ENCODE measurements at places on chromosomes 2 and 18.

DNA sequence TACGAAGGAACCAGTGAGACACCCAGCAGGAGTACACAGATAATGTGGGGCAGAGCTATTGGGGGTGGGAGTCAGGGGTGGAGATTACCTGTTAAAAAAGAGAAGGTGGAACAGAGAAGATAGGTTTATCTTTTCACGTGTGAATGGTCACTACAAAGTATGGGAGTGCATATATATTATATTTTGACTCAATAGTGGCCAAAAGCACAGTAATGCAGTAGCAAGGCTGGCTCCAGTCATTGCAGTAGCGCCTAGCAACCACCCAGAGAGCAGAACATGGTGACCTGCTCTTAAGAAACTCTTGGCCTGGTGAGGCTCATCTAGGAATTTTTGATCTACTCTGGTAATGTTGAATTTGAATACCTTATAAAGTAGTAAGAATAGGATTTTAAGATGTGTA lies 1.0 kb downstream of the IMPACT start:
- DNase-seq: no peak

DNA sequence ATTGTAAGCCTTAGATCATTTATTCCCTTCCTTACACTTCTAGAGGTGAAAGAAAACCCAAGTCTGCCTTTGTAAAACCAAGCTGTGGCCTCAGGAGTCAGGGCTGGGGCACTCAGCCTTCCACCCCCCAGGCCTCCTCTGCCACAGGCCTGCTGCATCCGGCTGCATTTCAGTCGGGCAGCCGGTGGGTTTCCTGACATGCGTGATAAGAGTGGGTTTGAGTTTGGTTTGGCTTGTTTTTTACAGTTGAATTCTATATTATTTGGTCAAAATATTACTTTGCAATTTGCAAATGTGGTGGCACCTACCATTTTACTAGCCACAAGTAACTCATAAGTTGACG lies 42.4 kb downstream of the ADI1 start:
- no peak for DNase-seq

- DNase-seq: no peak
These were observed 44.4 kb upstream of the TMEM163 start for GRCh38 chr2:134763164-134763710.

- DNase-seq: no peak
These were observed 46.2 kb downstream of the PARD6G start for GRCh38 chr18:80200932-80201672.

DNA sequence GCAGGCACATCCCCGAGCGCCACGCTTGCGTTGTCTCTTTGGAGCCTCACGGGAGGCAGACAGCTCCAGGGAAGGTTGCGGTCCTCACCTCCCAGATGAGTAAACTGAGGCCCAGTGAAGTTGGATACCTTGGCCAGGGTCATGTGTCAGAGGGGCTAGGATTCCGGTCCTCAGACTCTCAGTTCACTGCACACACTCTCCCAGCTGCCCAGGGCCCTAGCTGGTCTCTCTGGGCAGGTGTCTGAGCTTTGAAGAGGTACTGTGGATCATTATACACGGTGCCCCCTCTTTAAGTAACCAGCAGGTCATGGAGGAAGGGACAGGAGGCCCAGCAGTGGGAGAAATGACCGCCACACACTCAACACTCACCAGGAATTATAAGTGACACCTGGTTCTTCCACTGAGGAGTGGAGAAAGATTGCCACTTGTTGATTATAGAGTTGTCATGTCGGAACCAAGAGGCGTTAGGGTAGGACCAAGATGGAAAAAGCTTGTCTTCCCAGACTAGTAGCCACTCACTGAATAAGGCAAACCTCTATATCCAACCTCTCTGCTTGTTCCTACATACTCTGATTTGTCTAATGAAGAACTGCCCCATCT lies 588 bp downstream of the TMEM214 start:
- DNase-seq: no peak

DNA sequence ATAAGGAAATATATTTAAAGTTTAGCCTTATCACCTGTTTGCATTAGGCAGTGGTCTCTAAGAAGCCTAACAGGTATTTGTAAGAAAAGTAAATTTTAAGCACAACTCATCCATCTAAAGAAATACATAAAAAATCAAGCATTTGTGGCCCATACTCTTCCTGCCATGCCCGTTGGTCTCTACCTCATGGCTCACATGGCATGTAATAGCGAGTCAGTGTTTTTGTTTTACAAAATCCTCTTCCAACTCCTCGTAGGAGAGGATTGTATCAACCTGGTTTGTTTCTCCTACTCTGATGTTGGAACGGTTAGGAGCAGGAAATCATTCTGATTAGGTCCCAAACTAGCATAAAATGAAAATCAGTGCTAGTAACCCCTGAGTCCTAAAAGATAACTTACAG lies 91.8 kb downstream of the FMNL2 start:
- DNase-seq: no peak

DNA sequence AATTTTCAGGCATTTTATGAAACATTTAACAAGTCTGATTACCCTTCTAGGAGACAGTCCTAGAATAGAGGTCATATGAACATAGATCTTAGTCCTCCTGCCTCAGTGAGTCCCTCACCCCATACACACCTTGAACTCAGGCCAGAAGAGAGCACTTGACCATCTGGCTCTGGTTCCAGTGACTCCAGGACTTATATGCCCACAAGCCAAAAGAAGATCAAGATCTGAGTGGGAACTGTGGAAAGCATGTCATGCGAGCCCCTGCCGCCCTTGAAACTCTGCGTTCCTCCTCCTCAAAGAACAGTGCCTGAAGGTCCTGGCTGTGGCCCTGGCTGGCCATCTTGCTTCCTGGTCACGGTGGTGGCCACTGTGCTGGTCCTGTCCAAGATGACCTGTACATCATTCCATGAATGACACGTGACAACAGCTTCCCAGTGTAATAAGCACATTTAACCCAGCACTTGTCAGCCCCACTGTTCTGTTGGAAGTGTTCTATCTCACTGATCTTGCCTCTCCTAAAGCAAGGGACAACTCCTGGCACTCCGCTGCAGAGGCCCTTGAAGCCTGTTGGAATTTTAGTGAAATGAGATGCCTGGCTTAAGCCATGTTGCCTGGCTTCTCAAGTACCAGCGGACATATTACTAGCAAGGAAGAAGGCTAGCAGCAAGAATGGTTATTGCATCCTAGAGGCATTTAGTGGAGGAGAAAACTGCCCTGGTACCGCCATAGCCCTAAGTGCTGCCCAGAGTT lies 17.6 kb downstream of the TTC32 start:
- no peak for DNase-seq

GRCh38 chr18:2851771-2852170 lies 5.0 kb downstream of the EMILIN2 start:
- DNase-seq: no peak

GRCh38 chr2:130915149-130915548 lies 78.4 kb downstream of the ARHGEF4 start:
- DNase-seq: no peak

DNA sequence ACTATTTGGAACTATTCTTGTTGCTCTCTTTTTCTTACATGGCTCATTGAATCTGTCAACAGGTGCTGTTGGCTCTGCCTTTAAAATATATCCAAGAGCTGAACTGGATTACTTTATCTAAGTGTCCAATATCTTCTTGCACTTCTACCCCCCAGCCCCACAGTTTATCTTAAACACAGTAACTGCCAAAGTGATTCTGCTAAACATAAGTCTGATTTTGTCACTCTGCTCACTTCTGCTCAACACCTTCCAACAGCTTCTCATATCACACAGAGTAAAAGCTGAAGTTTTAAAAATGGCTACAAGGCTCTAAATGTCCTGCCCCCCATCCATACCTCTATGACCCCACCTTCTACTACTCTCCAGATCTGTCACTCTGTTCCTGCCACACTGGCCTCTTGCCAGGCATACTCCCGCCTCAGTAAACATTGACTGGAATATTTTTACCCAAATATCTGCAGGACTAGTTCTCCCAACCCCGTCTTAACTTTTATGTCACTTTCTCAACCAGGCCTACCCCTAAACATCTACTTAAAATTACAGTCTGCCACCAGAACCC lies 130.7 kb downstream of the CCDC148 start:
- no peak for DNase-seq

DNA sequence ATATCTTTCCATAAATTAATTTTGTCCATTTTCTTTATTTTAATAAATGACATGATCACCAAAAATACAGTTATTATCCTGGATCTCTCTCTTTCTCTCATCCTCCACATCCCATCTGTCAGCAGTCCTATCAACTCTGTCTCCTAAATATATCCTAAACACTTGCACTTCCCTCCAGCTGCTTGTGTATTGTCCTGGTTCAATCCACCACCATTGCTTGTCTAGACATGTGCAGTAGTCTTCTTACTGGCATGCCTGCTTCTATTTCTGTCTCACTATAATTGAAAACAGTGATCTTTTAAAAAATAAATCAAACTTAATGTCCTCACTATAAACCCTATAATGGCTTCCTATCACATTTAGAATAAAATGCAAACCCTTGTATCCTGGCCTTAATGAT lies 2168.6 kb upstream of the PIK3C3 start:
- no peak for DNase-seq
